Sigmoid colon (tissue), 7 donors: ENCODE measurements at places on chromosomes 2 and 18. TPM values are rescaled to one million over a fixed set of nuclear protein-coding genes. Genes with fewer than 3 reads are reported as not detected.

The THUMPD2 gene
- 12.7 TPM for total RNA-seq

The PSMA8 gene
- total RNA-seq = not detected

The FLACC1 gene
- total RNA-seq = 1.1 TPM

The MBP gene
- 30.7 TPM for total RNA-seq

The RUFY4 gene
- total RNA-seq = 0.16 TPM

The GPAT2 gene
- 4.9 TPM for total RNA-seq

The TMEFF2 gene
- total RNA-seq = 0.16 TPM

The HADHB gene
- total RNA-seq = 82.8 TPM

- no peak for DNase-seq
Observed at GRCh38 chr18:46061796-46062195, 10.3 kb downstream of the PSTPIP2 start.

DNA sequence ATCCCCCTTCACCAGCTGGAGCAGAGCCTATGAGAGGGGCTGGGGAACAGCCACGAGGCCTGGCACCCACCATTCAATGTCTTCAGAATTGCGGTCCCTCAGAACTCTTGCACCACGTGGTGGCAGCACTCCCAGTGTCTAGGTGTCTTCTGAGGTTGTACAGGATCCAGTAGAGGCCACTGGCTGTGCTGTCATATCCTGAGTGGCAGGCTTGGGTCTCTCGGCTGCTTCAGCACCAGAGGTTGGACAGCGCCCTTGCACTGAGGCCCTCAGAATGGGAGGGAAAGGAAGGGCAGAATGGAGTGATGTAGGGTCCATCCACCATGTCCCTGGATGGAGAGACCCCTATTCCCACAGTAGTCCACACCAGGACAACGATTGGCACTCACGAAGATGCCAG, 112.0 kb upstream of the TEKT4 start:
- DNase-seq = no peak

GRCh38 chr2:176851889-176852483, 360.6 kb upstream of the HNRNPA3 start:
- no peak for DNase-seq

DNA sequence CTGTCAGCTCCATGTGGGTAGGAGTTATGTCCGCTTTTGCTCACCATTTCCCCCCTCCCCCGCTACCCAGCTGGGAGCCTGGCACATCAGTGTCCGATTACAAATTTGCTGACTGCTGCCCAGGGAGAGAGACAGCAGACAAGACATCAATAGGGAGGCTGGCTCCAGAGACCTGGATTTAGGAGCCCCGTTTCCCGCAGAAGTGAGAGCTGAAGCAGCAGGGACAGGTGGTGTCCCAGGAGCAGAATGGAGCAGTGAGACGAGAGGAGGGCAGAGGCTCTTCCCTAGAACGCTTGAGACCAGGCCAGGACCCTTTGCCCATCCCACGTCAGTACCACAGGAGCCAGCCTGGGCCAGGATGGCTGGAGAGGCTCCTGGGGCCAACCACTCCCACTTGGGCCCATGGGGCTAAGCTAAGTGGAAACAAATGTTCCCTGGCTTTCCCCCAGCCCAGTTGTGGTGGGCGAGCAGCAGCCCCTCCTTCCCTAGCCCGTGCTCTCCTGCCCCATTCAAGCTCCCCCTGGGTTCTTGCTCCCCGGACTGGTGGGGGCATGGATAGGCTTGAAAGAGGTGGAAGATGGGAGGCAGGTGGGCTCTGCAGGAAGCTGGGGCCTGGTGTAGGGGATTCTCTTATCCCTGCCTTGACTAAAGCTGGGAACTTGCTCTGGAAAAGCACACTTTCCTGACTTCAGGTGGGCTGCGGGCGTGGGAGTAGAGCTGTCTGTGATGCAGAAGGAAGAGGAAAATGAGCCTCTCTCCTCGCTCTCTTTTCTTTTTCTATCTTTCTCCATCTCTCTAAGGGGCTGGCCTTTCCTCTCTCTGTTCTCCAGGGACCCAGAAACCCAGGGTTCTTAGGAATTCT, 4.1 kb upstream of the WNT6 start:
- DNase-seq = peak; percentile 39

DNA sequence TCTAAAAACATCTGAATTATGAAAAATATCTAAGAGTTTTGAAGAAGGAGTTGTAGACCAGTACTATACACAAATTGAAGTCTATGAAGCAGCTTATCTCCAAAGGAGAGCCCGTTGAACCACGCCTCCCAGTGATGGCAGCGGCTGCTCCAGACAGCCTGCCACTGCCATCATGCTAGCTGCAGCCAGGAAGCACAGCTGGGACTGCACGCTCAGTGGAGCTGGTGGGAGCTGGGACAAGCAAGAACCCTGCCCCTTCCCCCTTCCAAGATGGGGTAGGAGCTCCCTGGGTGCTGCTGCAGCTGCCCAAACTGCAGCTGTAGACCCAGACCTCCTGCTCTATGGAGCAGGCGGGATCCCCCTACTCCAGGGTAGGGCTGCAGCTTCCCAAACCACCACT, 124.7 kb upstream of the SPATS2L start:
- no peak for DNase-seq

DNA sequence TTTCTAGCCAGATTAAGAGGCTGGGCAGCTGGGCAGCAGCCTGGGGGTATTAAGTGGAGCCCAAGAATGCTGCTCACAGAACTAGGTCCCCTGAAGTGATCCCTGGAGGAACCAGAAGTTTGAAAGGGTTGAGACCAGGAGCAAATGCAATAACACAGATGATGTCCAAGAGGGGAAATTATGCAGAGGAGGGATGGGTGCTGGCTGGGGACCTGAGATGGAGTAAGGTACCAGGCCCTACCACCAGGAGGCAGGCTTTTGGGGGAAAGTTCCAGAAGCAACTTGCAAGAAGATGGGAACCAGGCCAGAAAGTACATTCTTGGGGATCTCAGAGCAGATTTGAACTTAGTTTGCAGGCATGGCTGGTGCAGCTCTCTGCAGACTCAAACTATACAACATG, 175.1 kb downstream of the NCK2 start:
- DNase-seq = no peak

GRCh38 chr2:240873098-240873788, 4.6 kb downstream of the AGXT start:
- no peak for DNase-seq

- no peak for DNase-seq
Observed at GRCh38 chr2:237712477-237713377, 85.3 kb downstream of the LRRFIP1 start.

DNA sequence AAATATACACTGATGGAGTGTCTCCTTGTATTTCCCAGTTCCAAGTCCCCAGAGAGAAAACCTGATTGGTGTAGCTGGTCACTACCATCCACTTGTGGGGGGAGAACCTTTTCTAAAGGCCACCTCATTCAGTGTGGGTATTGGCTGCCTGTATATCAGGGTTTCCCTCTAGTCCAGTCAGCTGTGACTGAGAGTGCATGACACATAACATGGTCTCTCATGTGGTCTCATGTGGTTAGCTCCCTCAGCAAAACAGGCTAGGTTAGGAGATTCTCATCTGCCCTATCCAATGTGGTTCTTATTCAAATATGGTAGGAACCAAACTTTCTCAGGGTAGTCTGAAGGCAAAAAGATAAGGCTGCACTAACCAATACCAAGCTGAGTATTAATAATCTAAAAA, 4.1 kb upstream of the GORASP2 start:
- DNase-seq = no peak

- DNase-seq = no peak
Observed at GRCh38 chr18:7619676-7620075, 52.6 kb downstream of the PTPRM start.

GRCh38 chr2:13052547-13052946, 335.8 kb downstream of the TRIB2 start:
- DNase-seq = no peak

DNA sequence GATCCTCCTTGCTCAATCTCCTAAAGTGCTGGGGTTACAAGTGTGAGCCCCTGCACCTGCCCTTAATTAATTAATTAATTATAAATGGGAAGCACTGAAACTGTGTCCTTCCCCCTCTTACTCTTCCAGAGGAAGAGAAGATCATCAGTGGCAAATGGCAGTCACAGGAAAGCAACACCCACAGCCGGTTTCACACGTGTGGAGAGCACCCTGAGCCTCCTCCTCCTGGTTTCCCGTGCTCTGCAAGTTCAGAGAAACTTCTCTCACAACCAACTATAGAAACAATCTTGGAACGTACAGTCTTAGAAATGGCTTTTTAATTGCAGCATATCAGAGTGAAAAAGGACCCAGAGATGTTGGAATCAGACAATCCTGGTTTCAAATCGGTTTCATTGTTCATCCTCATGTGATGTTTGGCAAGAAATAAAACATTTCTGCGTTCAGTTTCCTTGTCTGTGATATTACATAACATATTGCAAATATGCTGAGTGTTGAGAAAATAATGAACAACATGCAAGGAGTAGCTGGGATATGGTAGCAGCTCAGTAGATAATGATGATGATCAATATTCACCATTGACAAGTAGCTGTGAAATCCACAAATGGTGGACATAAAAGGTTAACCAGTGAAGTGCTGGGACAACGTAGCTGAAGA, 141.0 kb upstream of the KCTD1 start:
- no peak for DNase-seq

- DNase-seq = no peak
Observed at GRCh38 chr18:44537526-44537925, 143.2 kb upstream of the SETBP1 start.

GRCh38 chr2:73202156-73203054, at the start of gene NOTO:
TSS of gene NOTO (plus strand) at chr2:73202574. CDS start at chr2:73202667, 93 bp downstream.
- no peak for DNase-seq

GRCh38 chr2:29351248-29351647, 236.0 kb downstream of the CLIP4 start:
- DNase-seq = no peak

DNA sequence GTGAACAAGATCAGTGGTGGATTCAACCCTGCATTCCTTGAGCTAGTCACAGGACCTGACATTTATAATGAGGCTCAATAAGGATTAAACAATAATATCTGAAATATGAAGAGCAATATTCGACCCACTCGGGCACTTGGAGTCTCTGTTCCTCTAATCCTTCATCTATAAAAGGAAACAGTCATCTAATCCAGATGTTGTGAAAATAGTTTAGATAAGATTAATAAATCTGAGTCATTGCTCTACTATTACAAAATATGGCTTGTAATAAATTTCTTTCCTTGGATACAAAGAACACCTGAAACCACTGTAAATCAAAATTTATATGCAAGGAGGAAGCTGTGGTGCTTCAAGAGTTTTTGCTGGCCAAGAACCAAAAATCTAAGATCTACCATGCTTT, 846.9 kb upstream of the ACVR2A start:
- no peak for DNase-seq

DNA sequence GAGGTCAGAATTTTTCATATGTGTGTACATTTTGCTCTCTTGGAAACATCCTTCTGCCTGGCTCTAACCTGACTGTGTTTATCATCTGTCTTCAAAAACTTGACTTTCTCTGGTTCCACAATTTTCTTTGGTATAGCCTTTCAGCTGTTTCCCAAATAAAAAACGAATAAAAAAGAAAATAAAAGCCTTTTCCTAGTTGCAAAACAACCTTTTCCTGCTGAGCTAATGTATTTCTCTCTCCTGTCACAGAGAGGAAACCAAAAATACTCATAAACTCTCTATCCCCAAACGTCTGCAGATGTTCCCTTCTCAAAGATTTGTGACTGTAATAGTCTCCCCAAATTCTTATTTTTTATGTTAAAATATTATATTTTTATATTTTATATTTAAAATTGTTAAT, 505.3 kb upstream of the SLC39A10 start:
- DNase-seq = no peak

- no peak for DNase-seq
Observed at GRCh38 chr2:64114063-64114911, 29.9 kb downstream of the PELI1 start.

DNA sequence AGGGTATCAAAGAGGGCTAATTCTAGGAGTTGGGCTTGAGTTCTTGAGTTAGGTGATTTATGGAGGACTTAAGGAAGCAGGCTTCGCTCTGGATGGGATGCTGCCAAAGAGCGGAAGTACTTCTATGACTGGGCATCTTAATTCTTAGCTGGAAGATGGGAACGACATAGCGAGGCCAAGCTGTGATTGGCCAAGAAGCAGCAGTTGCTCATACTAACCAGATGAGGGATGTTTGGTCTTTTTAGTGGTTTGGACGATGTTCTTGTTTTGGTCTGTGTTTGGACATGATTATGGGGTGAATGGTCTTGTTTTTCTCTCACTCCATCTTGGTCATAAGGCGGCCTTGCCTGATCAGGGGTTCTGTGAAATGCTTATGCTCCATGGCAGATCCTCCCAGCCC, 133.7 kb downstream of the MSH2 start:
- no peak for DNase-seq

DNA sequence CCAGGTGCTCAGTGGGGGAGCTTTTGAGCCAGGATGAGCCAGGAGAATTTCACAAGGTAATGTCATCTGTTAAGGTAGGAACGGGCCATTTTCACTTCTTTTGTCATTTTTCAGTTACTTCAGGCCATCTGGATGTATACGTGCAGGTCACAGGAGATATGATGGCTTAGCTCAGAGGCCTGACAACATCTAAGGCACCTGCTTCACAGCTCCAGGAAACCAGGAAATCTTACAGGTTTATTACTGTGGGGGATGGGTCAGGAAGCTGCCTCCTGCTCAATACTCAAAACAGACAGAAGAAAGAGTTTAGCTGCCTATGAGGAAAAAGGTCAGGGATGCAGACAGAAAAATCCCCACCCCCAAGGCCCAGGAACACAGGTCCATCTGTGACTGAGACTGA, 364.3 kb upstream of the LRP1B start:
- DNase-seq = no peak

- DNase-seq = peak; percentile 90
Observed at GRCh38 chr18:13216092-13216582, 2.4 kb upstream of the LDLRAD4 start.

GRCh38 chr2:145157741-145158591, 638.0 kb upstream of the ZEB2 start:
- peak; percentile 88 for DNase-seq

GRCh38 chr18:56910237-56910636, 236.7 kb upstream of the BOD1L2 start:
- no peak for DNase-seq

DNA sequence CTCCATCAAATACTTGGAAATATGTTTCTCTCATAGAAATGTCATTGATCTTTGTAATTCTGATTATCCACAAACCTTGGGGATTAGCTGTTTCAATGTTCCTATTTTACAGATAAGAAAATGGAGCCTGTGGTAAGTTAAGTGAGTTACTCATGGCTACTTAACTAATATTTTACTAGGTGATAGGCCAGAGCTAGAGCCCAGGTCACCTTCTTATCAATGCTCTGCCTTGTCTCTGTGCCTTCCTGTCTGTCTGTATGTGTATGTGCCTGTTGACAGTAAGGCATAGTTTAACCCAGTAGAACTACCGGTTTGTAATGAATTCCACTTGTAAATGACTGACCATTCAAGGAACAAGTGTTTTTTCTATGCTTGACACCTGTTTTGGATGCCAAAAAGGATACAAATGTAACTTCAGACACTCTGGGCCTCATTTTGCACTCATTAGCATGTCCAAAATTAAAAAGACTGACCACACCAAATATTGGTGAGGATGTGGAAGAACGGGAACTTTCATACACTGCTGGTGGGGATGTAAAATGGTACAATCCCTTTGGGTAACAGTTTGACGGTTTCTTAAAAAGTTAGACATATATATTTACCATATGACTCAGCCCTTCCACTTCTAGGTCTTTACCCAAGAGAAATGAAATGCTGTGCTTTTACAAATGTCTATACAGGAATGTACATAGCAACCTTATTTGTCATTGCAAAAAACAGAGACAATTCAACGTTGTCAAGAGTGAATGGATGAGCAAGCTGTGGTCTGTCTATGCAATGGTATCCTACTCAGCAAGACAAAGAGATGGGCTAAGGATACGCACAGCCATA, 19.6 kb upstream of the IL1A start:
- no peak for DNase-seq
